ENCODE measurements at places on chromosomes 4 and X.

GRCh38 chr4:109994415-109994827 is 81.7 kb downstream of the EGF start:
- DNase-seq: no peak

DNA sequence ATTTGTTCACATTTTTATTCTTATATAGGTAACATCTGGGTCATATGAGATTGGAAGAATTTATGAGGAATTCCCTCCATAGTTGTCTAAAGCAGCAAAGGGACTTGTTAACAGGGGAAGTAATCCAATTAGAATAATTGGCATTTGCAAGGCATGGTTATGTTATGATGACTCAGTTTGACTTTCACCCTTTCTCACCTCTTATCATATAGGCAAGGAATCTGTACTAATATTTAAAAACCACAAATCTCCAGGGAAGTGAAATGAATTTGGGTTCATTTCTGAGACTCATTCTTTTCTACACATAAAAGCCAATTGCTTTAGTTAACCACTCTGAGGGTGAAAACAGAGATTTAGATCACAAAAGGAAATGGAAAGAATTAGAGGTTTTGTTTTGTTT is 281.5 kb upstream of the DKK2 start:
- DNase-seq: no peak

GRCh38 chrX:45851434-45851991 is 650.8 kb upstream of the DIPK2B start:
- DNase-seq: peak; percentile 68

DNA sequence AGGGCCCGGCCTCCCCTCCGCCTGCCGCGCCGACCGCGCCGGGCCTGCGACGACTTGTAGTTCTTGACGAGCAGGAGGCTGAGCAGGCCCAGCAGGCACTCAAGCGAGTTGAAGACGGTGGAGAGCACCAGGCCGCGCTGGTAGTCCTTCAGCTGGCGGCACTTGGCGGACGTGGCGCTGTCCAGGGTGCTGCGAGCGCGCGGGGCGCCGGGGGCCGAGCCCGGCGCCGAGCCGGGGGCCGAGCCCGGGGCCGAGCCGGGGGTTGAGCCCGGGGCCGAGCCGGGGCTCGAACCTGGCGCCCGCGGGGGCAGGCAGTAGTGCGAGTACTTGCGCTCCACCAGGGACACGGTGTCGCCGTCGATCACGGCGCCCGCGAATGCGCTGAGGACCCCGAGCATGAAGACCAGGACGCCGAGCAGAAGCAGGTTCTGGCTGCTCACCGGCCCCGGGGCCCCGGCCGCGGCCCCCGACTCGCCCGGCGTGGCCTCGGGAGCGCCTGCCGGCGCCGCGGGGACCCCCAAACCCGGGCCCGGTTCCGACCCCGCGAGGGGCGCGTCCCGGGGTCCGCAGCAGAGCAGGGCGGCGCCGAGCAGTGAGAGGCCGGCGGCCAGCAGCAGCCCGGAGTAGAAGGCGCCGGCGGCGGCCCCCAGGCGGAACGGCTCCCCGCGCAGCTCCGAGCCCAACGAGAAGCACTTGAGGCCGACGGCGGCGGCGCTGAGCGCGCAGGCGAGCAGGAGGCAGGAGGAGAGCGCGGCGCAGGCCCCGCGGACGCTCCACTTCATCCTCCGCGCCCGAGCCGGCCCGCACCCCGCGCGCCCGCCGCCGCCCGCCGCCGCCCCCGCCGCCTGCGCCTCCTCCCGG is 584 bp downstream of the TMEM271 start:
- peak; percentile 89 for DNase-seq

DNA sequence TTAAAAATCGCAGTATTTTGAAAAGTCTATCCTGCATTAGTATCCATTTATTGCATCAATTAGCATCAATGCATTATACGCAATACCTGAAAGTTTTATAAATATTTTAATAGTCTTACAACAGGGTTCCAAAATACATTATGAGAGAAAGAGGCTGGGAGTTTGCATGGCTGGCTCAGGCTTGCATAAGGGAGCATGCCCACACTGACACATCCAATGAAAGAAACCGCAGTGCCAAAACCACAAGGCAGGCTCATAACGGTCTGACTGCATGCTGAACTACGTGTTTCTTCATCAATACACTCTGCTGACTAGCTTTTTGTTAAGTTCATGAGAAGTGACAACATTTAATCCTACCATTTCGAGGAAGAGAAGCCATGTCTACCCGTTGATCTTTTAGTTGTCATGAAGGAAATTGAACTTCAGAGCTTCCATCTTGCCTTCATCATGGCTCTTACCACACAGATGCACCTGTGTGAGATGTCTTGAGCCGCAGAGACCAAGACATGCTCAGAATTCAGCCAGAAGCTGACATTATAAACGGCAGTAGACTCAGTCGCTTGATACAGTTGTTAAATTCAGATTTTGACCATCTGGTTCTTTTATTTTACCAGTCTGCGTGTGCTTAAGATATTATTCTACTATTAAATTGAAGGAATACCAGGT is 168.8 kb upstream of the FRG1 start:
- no peak for DNase-seq

GRCh38 chrX:131058136-131058868 is at the start of gene ARHGAP36:
Gene ARHGAP36, plus strand, starts transcription at chrX:131058346. Its CDS starts 23,320 bp downstream, at chrX:131081666.
- DNase-seq: peak; percentile 81

All from nephron progenitor cell (in vitro differentiated cells).